ENCODE measurements at places on chromosomes 12 and 14.

DNA sequence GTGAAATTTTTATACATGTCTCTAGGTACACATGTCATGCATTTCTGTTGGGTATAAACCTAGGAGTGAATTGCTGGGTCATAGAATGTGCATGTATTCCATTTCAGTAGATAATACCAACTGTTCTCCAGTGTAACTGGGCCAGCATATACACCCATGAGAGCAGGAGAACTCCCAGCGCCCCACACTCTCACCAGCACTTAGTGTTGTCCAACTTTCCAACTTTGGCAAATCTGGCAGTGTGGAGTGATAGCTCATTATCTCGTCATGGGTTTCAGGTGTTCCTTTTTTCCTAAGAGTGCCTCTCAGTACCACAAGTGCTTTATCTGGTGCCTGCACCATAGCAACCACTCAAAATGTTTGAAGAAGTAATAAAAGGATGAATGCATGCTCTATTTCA is 40.1 kb downstream of the NGB start:
- DNase-seq: no peak

DNA sequence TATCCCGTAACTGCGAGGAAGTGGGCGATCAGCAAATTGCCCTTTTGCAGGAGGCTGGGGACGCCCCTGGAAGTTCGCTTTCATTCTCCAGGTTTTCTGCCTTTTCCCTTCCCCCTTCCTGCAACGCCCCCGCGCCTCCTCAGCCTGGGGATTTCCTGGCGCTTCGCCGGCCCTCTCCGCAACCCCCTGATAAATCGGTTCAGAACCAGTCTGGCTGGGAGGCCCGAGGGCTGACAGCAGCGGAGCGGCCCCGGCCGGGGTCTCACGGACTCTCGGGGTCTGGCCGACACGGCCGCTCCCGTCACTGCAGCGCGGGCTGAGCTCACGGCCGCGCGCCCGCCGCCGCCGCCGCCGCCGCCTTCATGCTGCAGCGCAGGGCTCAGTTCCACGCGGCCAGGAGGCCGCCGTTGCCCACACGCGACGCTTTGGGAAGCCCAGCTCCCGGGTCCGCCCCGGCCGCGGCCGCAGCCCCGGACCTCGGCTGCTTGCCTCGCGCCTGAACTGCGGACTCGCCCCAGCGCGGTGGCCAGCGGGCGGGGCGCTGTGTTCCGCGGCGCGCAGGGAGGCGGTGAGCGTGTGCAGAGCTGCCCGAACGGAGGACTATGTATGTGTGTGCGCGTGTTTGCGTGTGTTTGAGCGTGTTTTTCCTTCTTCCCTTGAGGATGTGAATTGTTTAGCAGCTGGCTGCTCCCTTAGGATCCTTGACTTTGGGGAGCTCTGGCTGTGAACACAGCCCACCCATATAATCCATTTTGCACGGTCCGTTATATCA is at the start of gene LRFN5:
Gene LRFN5, plus strand, starts transcription at position 345 of the 772 bp plus-strand sequence.
- DNase-seq: no peak

DNA sequence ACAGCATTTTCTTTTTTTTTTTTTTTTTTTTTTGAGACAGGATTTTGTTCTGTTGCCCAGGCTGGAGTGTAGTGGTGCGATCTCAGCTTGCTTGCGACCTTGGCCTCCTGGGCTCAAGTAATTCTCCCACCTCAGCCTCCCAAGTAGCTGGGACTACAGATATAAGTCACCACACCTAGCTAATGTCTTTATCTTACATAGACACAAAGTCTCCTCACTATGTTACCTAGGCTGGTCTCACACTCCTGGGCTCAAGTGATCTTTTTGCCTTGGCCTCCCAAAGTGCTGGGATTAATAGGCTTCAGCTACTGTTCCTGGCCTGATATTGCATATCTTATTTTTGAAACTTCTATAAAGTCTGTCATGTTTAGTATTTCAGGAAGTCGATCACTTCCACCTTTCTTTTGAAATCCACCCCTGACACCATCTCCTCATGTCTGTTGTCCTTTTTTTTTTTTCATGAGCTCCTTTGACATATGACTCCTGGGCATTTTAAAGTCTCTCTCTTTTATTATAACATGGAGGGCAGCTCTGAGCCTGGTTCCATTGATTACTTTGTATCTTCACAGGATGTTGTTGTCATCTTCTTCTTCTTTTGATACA is 5.9 kb upstream of the A2ML1 start:
- DNase-seq: no peak

- no peak for DNase-seq
Observed at GRCh38 chr12:41344776-41345470, 156.8 kb downstream of the PDZRN4 start.

DNA sequence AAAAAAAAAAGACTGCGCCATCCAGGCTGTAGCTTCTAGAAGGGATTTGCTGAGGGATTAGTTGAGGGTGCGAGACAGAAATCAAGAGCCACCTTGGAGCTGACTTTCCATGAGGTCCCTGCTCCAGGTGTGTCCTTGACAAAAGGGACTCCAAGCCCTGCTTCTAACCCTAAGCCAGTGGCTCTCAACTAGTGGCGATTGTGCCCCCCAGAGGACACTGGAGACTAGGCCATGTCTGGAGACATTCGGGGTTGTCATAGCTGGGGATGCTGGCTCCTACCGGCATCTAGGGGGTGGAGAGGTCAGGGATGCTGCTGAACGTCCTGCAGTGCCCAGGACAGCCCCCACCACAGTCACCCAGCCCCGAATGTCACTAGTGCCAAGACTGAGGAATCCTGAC is 40.6 kb downstream of the SPRING1 start:
- DNase-seq: no peak

DNA sequence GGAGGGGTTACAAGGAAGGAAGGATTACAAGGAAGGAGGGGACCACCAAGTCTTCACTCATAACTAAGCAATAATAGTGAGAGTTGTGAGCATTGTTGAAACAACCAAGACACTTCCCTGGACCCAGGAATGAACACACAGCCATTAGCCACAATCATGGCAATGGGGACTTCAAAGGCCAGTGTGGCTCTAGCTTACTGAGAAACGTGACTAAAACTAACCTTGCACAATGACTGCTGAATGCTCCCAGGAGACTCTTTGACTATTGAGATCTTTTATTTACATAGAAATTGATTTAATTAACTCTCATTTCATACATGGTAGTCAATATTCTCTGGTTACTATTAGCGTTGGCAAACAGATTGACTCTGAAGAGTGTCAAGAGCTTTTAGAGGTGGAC is 263.0 kb upstream of the SOX5 start:
- no peak for DNase-seq

DNA sequence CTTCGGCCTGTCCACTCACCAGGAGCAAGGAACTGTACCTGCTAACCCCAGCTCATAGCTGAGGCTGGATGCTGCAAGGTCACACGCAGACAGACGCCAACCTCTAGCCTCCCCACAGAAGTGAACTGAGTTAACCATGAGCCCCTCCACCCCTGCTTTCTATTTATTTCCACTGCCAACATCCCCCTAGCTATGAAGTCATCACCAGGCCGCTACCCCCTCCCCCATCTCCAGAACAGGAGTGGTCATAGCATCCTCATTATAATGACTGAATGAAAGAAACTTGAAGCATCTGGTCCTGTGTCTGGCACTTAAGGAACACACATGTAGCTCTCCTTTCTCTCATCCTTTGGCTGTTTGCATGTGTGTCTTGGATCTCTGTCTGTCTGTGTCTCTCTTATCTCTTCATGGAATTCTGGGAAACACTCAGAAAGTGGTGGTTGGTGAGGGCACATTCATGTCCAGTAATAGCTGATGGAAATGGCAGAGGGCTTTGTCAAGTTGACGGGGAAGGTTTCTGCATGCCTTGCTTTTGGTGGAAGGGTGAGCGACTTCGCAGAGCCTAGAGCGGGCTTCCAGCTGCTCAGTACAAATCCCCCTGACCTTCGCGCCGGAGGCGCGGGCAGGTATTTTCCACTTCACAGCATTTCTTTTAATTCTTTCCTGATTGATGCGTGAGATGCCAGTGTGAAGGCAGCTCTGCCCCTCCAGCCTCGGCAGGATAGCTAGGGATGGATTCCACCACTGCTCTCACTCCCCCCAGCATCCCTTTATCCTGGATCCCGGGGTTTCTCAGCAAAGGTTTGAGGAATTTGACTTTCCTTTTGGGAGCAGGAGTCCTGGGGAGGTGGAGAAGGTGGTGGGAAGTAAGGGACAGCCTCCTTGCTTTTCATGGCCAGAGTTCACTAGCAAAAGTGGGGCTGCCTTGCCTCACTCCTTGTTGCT is 198.2 kb downstream of the CHST11 start:
- DNase-seq: no peak
